Right lobe of liver (tissue), 6 donors: ENCODE measurements at places on chromosomes 1 and 21. TPM values are rescaled to one million over a fixed set of nuclear protein-coding genes. Genes with fewer than 3 reads are reported as not detected.

ARTN gene
- not detected for total RNA-seq

DNA sequence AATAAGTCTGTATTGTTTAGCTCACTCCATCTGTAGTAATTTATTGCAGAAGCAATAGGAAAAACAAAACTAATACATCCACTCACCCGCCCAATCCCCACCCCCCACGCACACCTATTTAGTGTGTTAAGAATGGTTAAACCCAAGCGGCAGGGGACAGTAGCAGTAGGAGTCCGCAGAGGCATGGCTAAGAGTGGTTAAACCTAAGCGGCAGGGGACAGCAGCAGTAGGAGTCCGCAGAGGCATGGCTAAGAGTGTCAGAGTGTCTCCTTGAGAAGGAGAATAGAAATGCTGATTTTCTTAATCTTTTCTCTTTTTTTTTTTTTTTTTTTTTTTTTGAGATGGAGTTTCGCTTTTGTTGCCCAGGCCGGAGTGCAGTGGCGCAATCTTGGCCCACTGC, 34.8 kb upstream of the TMPRSS2 start:
- no peak for DNase-seq
- H3K4me3 ChIP-seq = no peak overlapping the region

NFIA gene
- 42.0 TPM for total RNA-seq

SFN gene
- 2.5 TPM for total RNA-seq

- no peak overlapping the region for H3K27ac ChIP-seq
- H3K36me3 ChIP-seq = no peaks in the 10 kb centered on the region
- DNase-seq = no peak
These were observed 46.7 kb downstream of the PHC2 start for GRCh38 chr1:33384040-33384812.

TMEM125 gene
- not detected for total RNA-seq

OR2L3 gene
- total RNA-seq = not detected

DNA sequence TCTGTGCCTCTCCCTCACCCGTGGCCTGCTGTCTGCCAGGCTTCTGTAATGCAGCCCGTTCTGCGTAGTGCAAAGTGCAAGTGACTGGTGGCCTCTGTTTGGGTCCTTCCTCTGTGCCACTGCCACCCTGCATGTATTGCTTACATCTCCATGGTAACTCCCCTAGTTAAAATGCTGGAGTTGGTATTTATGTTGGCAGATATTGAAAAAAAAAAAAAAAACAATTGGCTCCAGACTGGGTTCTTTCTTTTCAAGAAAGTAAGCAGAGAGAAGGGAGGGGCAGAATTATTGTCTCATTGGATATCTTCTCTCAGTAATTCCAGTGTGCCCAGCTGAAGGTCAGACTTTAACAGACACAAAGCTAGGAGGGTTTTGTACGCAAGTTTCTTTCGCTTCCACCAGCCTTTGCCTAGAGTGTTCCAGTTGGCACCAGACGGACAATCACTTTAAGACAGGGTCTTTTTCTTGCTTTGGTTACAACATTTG, 242.3 kb downstream of the PBX1 start:
- no peak overlapping the region for H3K27ac ChIP-seq
- DNase-seq = no peak
- H3K27me3 ChIP-seq = no peaks in the 10 kb centered on the region
- H3K36me3 ChIP-seq = no peaks in the 10 kb centered on the region

- no peak for DNase-seq
- no peak overlapping the region for H3K4me3 ChIP-seq
- no peaks in the 10 kb centered on the region for H3K27me3 ChIP-seq
- H3K4me1 ChIP-seq = no peaks in the 10 kb centered on the region
- no peak overlapping the region for H3K27ac ChIP-seq
- no peaks in the 10 kb centered on the region for H3K36me3 ChIP-seq
These were observed 92.5 kb downstream of the ITSN1 start for GRCh38 chr21:33734818-33735217.

- no peak overlapping the region for H3K27ac ChIP-seq
- no peak for DNase-seq
- H3K4me1 ChIP-seq = no peaks in the 10 kb centered on the region
- H3K36me3 ChIP-seq = no peaks in the 10 kb centered on the region
- H3K27me3 ChIP-seq = no peaks in the 10 kb centered on the region
These were observed 259.2 kb upstream of the KAZN start for GRCh38 chr1:14339288-14339687.

CACNA1S gene
- total RNA-seq = not detected

OPRD1 gene
- total RNA-seq = not detected

TSACC gene
- 0.93 TPM for total RNA-seq

GRCh38 chr1:23838401-23838866, 13.2 kb upstream of the HMGCL start:
- DNase-seq = peak; percentile 84
- H3K36me3 ChIP-seq = no peaks in the 10 kb centered on the region
- no peaks in the 10 kb centered on the region for H3K27me3 ChIP-seq
- H3K4me1 ChIP-seq = peaks cover 6% of the 10 kb centered on the region
- H3K4me3 ChIP-seq = peak overlapping the region; percentile 36

DNA sequence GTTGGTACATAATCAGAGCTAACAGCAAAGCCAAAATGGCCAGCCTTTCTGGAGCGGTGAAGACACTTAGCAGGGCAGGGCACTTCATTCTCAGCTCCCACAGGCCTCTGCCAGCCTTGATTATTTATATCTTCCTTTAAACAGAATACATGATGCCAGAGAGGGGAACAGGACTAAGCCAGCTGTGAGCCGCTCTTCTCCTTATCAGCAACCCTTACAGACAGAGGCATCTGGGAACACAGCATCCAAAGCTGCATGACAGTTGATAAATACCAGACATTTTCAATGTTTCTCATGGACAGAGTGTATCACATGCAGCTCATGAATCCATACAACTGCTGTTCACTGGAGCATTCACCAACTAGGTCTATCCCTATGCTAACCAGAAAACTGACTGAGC, 29.1 kb downstream of the DNAJC11 start:
- no peaks in the 10 kb centered on the region for H3K27me3 ChIP-seq
- DNase-seq = no peak

GRCh38 chr1:61184040-61184713, 101.8 kb downstream of the NFIA start:
- no peaks in the 10 kb centered on the region for H3K27me3 ChIP-seq
- H3K4me3 ChIP-seq = peak overlapping the region; percentile 49
- DNase-seq = peak; percentile 90
- H3K4me1 ChIP-seq = no peaks in the 10 kb centered on the region
- no peaks in the 10 kb centered on the region for H3K36me3 ChIP-seq
- peak overlapping the region; percentile 72 for H3K27ac ChIP-seq

NT5C1A gene
- not detected for total RNA-seq

OR2M3 gene
- total RNA-seq = not detected

PAQR7 gene
- 4.8 TPM for total RNA-seq

DNA sequence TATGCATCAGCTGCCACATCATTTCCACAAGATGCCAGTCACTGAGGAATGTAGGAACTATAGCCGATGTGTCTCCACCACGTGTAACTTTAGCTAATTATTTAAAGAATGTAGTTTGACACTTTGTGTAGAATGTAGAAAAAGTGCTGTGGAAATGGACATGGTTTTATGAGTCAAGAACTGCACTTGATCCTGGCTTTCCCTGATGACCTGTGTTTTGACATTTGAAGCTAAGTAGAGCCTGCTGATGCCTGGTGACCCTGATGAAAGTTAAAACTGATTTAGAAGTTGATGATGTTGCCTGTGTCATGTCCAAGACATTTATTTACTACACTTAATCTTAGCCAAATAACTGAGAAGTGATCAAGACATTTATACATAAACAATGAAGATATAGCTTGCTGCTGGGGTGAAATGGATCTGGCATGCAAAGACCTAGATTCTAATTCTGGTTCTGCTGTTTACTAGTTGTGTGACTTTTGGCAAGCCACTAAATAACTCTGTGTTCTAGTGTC, 4.4 kb upstream of the OSBPL9 start:
- H3K27ac ChIP-seq = no peak overlapping the region
- H3K4me1 ChIP-seq = peaks cover 4% of the 10 kb centered on the region
- no peaks in the 10 kb centered on the region for H3K36me3 ChIP-seq
- no peaks in the 10 kb centered on the region for H3K27me3 ChIP-seq
- no peak for DNase-seq
- no peak overlapping the region for H3K4me3 ChIP-seq

RHD gene
- not detected for total RNA-seq

- DNase-seq = no peak
- H3K27ac ChIP-seq = no peak overlapping the region
- H3K4me1 ChIP-seq = no peaks in the 10 kb centered on the region
- no peak overlapping the region for H3K4me3 ChIP-seq
- H3K36me3 ChIP-seq = no peaks in the 10 kb centered on the region
- H3K27me3 ChIP-seq = no peaks in the 10 kb centered on the region
These were observed 2.6 kb downstream of the RERE start for GRCh38 chr1:8814865-8815264.

GRCh38 chr1:161966067-161966466, 57.6 kb downstream of the OLFML2B start:
- no peaks in the 10 kb centered on the region for H3K4me1 ChIP-seq
- H3K4me3 ChIP-seq = no peak overlapping the region
- H3K27ac ChIP-seq = no peak overlapping the region
- no peaks in the 10 kb centered on the region for H3K27me3 ChIP-seq

GRCh38 chr1:150609732-150610131, 19.7 kb downstream of the ENSA start:
- H3K4me1 ChIP-seq = peaks cover 33% of the 10 kb centered on the region
- H3K4me3 ChIP-seq = no peak overlapping the region
- no peaks in the 10 kb centered on the region for H3K36me3 ChIP-seq
- H3K27me3 ChIP-seq = no peaks in the 10 kb centered on the region
- peak overlapping the region; percentile 97 for H3K27ac ChIP-seq

- H3K4me1 ChIP-seq = no peaks in the 10 kb centered on the region
- no peaks in the 10 kb centered on the region for H3K36me3 ChIP-seq
- DNase-seq = no peak
- no peak overlapping the region for H3K4me3 ChIP-seq
- H3K27me3 ChIP-seq = no peaks in the 10 kb centered on the region
These were observed 141.5 kb upstream of the FGGY start for GRCh38 chr1:59155351-59155750.

AMY1A gene
- total RNA-seq = not detected

DNA sequence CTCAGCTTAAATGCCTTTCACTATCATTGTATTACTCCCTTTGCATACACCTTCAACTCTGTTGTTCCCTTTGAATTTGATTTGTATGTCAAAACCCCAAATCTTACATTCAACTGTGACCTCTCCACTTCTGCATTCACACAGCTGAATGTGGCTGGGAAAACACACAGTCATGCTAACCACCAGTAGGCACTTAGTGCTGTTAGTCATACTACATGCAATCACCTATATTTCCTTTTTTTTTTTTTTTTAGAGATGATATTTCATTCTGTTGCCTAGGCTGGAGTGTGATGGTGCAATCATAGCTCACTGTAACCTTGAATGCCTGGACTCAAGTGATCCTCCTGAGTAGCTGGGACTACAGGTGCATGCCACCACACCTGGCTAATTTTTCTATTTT, 16.2 kb downstream of the BTBD8 start:
- no peak overlapping the region for H3K27ac ChIP-seq
- H3K27me3 ChIP-seq = no peaks in the 10 kb centered on the region
- H3K4me3 ChIP-seq = no peak overlapping the region
- no peaks in the 10 kb centered on the region for H3K4me1 ChIP-seq

GRCh38 chr1:205699416-205699815, 19.1 kb upstream of the SLC45A3 start:
- H3K4me3 ChIP-seq = no peak overlapping the region
- no peak for DNase-seq
- no peaks in the 10 kb centered on the region for H3K27me3 ChIP-seq
- H3K27ac ChIP-seq = no peak overlapping the region
- H3K4me1 ChIP-seq = no peaks in the 10 kb centered on the region
- no peaks in the 10 kb centered on the region for H3K36me3 ChIP-seq

IL6R gene
- total RNA-seq = 85.5 TPM

DNA sequence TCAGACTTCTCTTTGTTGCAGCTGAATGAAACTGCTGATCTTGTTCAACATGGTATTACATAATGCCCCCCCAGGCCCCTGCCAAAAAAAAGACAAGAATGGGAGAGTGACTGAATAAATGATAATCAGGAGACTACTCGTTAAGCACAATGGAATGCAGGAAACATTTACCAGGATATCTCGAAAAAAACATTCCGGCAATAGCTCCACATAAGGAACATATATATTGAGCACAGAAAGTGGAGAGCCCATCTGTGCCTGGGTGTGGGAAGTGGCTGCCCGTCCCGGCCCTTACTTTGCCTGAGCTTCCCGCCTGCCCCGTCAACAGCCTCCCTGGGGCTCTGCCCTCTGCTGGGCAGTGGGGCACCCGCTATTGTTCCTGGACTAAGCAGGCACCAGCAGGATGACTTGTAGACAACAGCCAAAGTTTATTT, 13.3 kb downstream of the TRIM11 start:
- H3K36me3 ChIP-seq = no peaks in the 10 kb centered on the region
- no peak overlapping the region for H3K27ac ChIP-seq
- no peaks in the 10 kb centered on the region for H3K27me3 ChIP-seq
- no peak overlapping the region for H3K4me3 ChIP-seq
- no peak for DNase-seq

DNA sequence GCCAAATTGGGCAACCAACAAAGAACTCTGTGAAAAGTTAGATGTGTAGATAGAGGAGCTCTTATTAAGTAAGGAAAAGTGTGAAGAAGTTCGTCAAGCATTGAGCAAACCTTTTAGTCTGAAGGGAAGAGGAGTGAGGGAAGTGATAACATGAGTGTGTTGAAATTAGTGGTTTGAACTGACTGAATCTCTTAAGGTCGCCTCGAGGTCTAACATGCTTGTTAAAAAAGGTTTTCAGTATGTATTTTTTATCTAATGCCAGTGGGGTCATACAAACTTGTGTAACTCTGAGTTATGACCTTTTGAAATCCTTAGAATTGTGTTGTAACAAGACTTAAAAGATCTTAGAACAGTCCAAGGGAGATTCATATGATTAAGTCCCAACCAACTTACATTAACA, 34.1 kb downstream of the SOAT1 start:
- H3K4me1 ChIP-seq = no peaks in the 10 kb centered on the region
- H3K36me3 ChIP-seq = peaks cover 17% of the 10 kb centered on the region
- DNase-seq = no peak
- H3K27ac ChIP-seq = no peak overlapping the region
- H3K4me3 ChIP-seq = no peak overlapping the region

GRCh38 chr1:226764533-226764932, 25.5 kb upstream of the ITPKB start:
- no peak for DNase-seq
- H3K36me3 ChIP-seq = no peaks in the 10 kb centered on the region
- H3K27ac ChIP-seq = no peak overlapping the region
- no peaks in the 10 kb centered on the region for H3K4me1 ChIP-seq

GUCA2A gene
- total RNA-seq = not detected

DNA sequence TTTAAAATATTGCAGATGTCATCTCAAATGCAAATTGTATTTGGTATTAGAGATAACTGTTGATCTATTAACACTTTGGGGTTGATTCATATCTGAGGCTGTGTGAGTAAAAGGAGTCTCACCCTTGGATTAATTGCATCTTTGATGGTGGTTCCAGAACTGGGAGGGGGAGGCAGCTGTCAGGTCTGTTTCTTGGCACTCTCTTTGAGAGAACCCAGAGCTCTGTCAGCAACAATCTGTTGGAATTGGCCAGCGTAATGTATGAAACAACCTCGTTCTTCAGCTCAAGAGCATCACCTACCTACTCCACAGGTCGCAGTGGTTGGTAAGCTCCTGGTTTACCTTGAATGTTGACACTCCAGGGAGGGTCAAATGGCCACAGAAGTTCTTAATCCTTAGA, 424.1 kb downstream of the CAMTA1 start:
- no peak for DNase-seq
- no peak overlapping the region for H3K27ac ChIP-seq
- no peak overlapping the region for H3K4me3 ChIP-seq

GRCh38 chr1:2942410-2942809, 78.9 kb upstream of the ACTRT2 start:
- H3K36me3 ChIP-seq = no peaks in the 10 kb centered on the region
- H3K4me1 ChIP-seq = no peaks in the 10 kb centered on the region
- H3K4me3 ChIP-seq = no peak overlapping the region
- H3K27me3 ChIP-seq = no peaks in the 10 kb centered on the region
- no peak overlapping the region for H3K27ac ChIP-seq
